ENCODE measurements at places on chromosomes 5 and 9. TPM values are rescaled to one million over a fixed set of nuclear protein-coding genes. Genes with fewer than 3 reads are reported as not detected.

- DNase-seq: no peak
Measured at GRCh38 chr9:95516221-95516733, 494 bp downstream of the PTCH1 start.

GRCh38 chr9:83680233-83680632, 27.5 kb downstream of the UBQLN1 start:
- no peak for DNase-seq

GRCh38 chr9:91746904-91747303, 203.1 kb downstream of the ROR2 start:
- no peak for DNase-seq

GRCh38 chr9:131717719-131718460, 22.0 kb downstream of the RAPGEF1 start:
- no peak for DNase-seq

- DNase-seq: no peak
Measured at GRCh38 chr9:92486371-92486770, 4.1 kb upstream of the ASPN start.

The CCNO gene
- polyA plus RNA-seq: 2.6 TPM

The ZCCHC10 gene
- polyA plus RNA-seq: 37.9 TPM

The PCDHB11 gene
- polyA plus RNA-seq: 4.5 TPM

The ARAP3 gene
- 35.7 TPM for polyA plus RNA-seq
